ENCODE measurements at places on chromosomes 4 and X. TPM values are rescaled to one million over a fixed set of nuclear protein-coding genes. Genes with fewer than 3 reads are reported as not detected.

Gene TAF7L
- total RNA-seq = 0.35 TPM

DNA sequence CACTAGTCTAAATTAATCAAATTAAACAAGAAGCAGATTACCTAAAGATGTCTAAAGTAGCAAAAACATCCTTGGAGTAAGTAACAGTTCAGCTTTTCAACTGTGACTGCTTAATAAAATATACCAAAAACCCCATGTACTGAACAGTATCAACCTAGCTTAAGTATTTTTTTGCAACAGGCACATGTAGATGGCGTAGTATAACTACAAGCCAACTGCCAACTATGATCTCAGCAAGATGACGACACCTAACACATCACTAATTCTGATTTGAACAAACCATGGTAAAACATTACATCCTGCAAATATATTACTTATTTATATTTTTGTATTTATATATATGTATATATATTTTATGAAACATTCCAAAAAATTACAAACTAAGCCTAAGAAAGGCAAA is 24.5 kb downstream of the DHX15 start:
- peaks cover 38% of the 10 kb centered on the region for H3K36me3 ChIP-seq
- peaks cover 44% of the 10 kb centered on the region for H3K4me1 ChIP-seq
- H3K27me3 ChIP-seq = no peaks in the 10 kb centered on the region
- no peak for DNase-seq
- H3K27ac ChIP-seq = no peak overlapping the region
- no peak overlapping the region for H3K4me3 ChIP-seq

DNA sequence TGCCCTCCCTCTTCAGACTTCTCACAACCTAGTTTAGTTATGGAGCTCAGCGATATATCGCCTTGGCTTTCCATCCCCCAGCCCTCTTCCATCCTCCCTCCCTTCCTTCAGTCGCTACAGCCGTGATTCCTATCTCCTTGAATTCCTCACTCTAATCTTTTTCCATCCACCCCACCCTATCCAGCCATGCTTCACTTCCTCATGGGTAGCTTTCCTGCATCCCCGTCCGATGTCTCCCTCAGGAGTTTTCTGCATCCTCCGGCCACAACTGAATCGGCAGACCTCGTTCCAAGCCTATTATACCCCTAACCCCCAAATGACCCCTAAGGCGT is 456 bp downstream of the SNX12 start:
- no peaks in the 10 kb centered on the region for H3K27me3 ChIP-seq
- H3K27ac ChIP-seq = peak overlapping the region; percentile 66
- H3K36me3 ChIP-seq = no peaks in the 10 kb centered on the region
- peak; percentile 6 for DNase-seq
- H3K4me1 ChIP-seq = peaks cover 13% of the 10 kb centered on the region

DNA sequence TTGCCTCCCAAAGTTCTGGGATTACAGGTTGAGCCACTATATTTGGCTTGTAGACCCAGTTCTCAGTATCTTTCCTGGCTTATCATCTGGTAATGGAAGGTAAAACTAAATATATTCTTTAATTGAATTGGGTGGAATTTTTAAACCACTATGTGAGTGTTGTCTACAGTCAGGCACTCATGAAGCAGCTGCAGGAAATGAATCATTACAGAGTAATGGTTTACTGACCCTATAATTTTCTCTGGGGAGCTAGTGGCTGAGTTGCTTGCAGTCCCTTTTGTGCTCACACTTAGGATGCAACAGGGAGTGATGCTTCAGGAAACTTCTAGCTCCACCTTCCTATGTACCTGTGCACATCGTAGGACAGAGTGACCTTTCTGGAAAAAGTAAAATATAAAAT is 4.1 kb upstream of the UGT2B7 start:
- H3K4me1 ChIP-seq = peaks cover 41% of the 10 kb centered on the region
- peak; percentile 87 for DNase-seq
- H3K4me3 ChIP-seq = no peak overlapping the region
- H3K36me3 ChIP-seq = no peaks in the 10 kb centered on the region
- peak overlapping the region; percentile 79 for H3K27ac ChIP-seq

DNA sequence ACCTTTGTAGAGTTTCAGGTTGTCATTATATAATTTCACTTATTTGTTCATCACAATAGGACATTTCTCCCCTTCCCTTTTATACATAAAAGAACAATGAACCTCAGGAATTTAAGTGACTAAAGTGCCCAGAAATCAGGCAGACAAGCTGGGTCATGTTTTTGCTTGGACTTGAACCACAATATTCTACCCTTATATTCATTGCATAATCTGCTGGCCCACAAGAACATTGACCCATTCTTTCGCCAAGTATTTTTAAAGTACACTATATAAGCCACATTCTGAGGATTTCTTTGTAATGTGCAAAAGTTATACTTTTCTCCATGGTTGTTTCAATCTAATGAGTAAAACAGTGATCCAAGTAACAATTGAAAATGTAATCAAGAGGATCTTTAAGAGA is 637.5 kb upstream of the SLIT2 start:
- H3K36me3 ChIP-seq = no peaks in the 10 kb centered on the region
- no peaks in the 10 kb centered on the region for H3K4me1 ChIP-seq
- H3K4me3 ChIP-seq = no peak overlapping the region

DNA sequence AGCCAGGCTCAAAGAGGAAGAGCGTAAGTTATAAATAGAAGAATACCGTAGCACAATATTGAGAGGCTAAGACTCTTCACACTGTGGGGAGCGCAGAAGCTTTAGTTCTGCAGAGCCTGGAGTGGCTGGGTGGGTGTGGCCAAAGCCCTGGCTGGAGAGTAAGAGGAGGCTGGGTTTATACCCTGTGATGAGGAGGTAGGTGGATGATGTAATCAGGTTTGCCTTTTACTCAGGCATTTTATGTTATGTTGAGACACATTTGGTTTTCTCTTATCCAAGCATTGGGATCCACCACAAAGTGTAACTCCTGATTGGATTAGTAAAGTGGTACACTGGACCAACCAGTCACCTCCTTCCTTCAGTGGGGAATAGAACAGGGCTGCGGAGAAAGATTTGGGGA is 13.9 kb downstream of the CDS1 start:
- peak overlapping the region; percentile 74 for H3K27ac ChIP-seq
- peak; percentile 29 for DNase-seq
- H3K4me1 ChIP-seq = peaks cover 21% of the 10 kb centered on the region
- H3K4me3 ChIP-seq = no peak overlapping the region

DNA sequence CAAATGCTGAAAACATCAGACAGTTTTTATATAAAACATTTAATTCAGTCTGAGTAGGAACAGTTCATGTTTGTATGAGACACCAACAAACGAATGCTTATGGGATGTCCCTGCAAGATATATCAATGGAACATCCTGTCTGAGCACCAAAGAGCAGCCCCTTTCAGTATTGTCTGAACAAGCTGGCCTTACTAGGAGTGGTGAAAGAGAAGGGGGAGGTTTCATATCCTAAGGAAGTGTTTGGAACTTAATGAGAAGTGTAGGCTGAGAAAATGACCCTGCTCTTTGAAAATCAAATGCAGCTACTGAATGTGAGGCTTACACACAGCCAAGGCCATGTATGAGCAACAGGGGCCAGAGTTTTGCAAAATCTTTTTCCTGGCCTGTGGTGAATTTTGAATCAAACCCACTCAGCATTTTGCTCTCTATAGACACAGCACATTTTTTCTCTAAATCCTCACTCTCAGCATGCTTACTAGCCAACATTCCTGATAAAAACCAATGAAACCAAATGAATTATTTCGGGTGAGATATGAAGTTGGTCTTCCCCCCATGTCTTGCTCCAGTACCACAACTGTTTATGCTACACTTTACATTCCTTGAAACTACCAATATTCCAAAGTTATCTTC is 119.4 kb downstream of the LUZP4 start:
- H3K27me3 ChIP-seq = no peaks in the 10 kb centered on the region
- peaks cover 13% of the 10 kb centered on the region for H3K4me1 ChIP-seq
- no peaks in the 10 kb centered on the region for H3K36me3 ChIP-seq
- H3K27ac ChIP-seq = no peak overlapping the region
- H3K4me3 ChIP-seq = no peak overlapping the region
- DNase-seq = no peak

All from PC-3 (cell line).